Mesendoderm (in vitro differentiated cells): ENCODE measurements at places on chromosomes 11 and 22.

GRCh38 chr11:19955660-19956059, 204.6 kb downstream of the DBX1 start:
- DNase-seq = peak; percentile 44

DNA sequence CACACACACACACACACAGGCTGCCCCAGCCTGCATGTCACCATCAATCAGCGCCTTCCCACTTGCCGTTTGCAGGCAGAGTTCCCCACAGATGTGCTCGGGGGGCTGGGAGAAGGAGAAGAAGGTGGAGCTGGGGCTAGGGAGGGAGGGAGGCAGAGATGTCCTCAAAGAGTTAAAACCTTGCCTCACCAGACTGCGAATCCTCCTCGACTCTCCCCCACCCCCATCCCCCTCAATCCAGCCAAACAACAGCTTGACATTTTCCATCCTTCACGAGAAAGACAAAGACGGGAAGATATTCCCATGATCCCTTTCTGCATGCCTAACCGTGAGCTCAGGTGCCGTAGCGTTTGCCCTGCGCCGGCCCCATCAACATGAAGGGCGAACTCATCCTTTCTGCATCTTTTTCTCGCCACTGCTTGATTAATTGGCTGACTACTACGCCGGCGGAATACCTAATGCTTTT, 365.5 kb downstream of the MIAT start:
- no peak for DNase-seq

- no peak for DNase-seq
Observed at GRCh38 chr11:43697679-43698078, 17.1 kb downstream of the HSD17B12 start.

DNA sequence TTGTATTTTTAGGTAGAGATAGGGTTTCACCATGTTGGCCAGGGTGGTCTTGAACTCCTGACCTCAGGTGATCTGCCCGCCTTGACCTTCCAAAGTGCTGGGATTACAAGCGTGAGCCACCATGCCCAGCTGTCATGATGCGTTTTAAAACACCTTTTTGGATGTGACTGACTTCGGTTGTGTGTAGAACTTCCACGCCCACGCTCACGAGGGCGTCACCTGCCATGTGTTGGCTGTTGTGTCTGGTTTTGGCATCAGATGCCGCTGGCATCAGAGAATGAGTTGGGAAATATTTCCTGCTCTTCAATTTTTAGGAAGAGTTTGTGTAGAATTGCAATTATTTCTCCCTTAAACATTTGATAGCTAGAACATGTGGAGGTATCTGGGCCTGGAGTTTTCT, 109.1 kb downstream of the KCNQ1 start:
- DNase-seq = no peak

DNA sequence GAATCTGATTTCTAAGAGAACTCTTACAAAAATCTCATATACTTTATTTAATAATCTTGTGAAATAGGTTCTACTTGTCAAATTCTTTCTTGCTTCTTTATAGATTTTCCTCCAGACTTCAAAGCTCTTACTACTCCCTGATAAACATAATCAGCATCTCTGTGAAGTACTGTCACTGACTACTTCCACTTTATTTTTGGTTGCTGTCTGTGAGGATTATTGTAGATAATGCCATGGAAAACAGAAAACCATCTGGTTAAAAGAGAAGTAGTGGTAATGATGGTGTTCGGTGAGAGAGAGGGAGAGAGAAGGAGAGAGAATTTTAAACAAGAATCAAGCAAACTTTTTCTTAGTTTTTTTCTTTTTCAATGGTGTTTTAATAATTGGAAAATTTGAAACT, 152.3 kb downstream of the TMEM135 start:
- DNase-seq = no peak

DNA sequence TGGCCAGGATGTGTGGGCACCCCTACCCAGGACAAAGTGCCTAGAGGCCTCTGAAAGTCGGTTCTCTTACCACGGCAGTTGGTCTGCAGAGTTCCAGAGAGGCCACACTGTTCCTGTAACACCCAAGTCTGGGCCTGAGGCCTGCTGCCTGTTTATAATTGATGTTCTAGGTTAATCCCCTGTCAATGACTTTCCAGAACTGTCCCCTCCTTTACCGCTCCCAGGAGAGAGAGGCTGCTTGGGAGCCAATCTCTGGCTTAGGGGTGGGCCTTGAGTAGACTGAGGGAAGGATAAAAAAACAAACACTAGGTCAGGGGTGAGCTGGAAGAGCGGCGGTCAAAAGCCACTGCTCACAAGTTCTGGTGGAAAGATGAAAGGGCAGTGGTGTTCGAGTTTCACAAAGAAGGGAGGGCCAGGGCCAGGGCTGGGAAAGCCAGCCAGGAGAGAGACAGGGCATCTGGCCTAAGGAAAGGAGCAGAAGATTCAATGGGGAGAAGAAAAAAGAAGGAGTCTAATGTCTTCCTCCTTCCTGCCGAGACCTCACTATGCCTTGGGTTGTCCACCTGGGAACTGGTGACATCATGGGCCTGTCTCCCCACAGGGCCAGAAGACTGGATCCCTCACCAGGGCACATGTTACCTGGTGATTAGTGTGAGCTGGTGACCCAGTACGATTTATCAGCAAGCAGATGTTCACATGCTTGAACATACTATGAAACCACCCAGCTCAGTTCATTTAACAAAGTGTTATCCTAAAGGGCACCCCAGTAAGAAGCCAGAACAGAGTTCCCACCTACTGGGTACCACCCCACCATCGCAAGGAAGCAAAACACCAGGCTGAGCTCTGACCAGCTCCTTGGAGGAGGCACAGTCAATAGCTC, 50.2 kb downstream of the PC start:
- DNase-seq = no peak
